ENCODE measurements at places on chromosomes 5 and 9. TPM values are rescaled to one million over a fixed set of nuclear protein-coding genes. Genes with fewer than 3 reads are reported as not detected.

GFI1B gene
- total RNA-seq: not detected

- H3K4me1 ChIP-seq: no peaks in the 10 kb centered on the region
- no peak overlapping the region for H3K27ac ChIP-seq
- DNase-seq: no peak
- H3K4me3 ChIP-seq: no peak overlapping the region
- H3K27me3 ChIP-seq: no peaks in the 10 kb centered on the region
- H3K36me3 ChIP-seq: no peaks in the 10 kb centered on the region
These were observed 720.7 kb upstream of the CTNND2 start for GRCh38 chr5:12624776-12625560.

GRCh38 chr9:20557890-20558565 is 64.3 kb downstream of the MLLT3 start:
- H3K36me3 ChIP-seq: no peaks in the 10 kb centered on the region
- no peak overlapping the region for H3K4me3 ChIP-seq
- no peak overlapping the region for H3K27ac ChIP-seq
- no peak for DNase-seq
- no peaks in the 10 kb centered on the region for H3K4me1 ChIP-seq
- H3K27me3 ChIP-seq: no peaks in the 10 kb centered on the region

SMC5 gene
- total RNA-seq: 11.4 TPM

GPR21 gene
- 1.4 TPM for total RNA-seq

DNA sequence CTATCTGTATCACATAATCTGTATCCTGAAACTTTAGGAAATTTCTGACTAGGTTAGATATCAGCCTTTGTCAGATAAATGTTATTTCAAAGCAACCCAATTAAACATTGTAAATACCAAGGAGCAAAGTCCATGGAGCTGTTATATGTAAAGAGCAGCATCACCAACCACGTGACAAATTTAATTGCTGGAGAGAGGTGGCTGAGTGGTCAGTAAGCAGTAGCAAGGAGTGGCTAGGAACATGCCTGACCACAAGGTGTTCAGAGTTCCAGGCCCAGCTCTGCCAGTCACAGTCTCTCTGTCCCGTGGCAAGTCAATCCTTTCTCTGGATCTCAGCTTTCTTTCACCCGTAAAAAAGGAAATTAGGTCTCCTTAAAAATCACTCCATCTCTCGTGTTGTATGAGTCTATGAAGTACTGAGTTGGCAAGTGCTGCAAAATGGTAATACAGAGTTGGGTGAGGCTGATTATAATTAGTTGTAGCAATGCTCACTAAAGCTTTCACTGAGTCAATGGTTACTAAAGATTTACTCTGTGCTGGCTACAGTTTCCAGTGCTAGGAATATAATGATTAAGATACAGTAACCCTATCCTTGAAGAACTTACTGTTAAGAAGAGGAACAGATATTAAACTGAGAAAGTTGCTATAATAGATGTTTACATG is 166.1 kb downstream of the GNAQ start:
- H3K4me1 ChIP-seq: no peaks in the 10 kb centered on the region
- H3K27me3 ChIP-seq: no peaks in the 10 kb centered on the region
- H3K4me3 ChIP-seq: no peak overlapping the region
- H3K27ac ChIP-seq: no peak overlapping the region
- DNase-seq: no peak

GRCh38 chr9:11335011-11335410 is 722.2 kb upstream of the PTPRD start:
- H3K27ac ChIP-seq: no peak overlapping the region
- DNase-seq: no peak
- no peaks in the 10 kb centered on the region for H3K27me3 ChIP-seq
- no peak overlapping the region for H3K4me3 ChIP-seq
- no peaks in the 10 kb centered on the region for H3K36me3 ChIP-seq

DNA sequence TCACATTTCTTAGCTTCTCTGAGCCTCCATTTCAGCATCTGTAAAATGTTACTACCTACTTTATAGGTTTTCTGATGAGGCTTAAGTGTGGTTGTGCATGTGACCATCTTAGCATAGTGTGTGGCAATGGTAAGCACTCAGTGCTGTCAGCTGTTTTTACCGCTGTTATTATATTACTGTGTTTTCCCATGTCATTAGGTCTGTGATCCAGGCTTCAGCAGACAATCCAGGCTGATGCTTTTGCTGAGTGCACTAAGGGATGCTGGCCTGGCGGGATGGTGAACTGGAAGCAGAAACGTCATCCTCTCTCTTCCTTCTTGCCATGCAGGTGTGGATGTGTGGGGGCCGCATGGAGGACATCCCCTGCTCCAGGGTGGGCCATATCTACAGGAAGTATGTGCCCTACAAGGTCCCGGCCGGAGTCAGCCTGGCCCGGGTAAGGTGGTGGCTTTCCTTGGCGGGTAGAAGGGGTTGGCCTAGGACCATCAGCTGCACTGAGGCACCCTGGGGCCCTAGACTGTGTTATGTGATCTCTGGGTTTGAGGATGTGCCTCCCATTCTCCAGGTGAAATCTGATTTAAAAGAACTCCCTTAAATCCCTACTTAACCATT is 41.9 kb upstream of the SAP30L start:
- no peaks in the 10 kb centered on the region for H3K27me3 ChIP-seq
- H3K4me3 ChIP-seq: no peak overlapping the region
- no peak for DNase-seq
- H3K36me3 ChIP-seq: no peaks in the 10 kb centered on the region
- H3K27ac ChIP-seq: no peak overlapping the region

DNA sequence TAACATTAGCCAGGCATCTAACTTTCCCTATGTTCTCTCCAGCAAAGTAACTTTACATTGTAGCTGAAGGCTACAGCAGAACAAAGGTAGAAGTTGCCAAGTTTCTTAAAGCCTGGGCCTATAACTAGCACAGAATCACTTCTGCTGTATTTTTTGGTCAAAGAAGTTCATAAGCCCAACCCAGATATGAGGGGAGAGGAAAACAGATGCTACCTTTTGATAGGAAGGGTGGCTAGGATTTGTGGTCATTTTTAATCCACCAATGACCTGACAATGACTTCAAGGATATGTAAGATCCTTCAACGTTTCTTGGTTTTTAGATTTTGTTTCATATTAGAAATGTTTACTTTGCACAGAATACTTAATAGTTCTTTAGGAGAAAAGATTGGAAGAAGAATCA is 64.2 kb upstream of the RANBP3L start:
- no peaks in the 10 kb centered on the region for H3K4me1 ChIP-seq
- H3K4me3 ChIP-seq: no peak overlapping the region
- no peak overlapping the region for H3K27ac ChIP-seq
- H3K36me3 ChIP-seq: no peaks in the 10 kb centered on the region

PLEKHG4B gene
- 0.08 TPM for total RNA-seq

- H3K27ac ChIP-seq: no peak overlapping the region
- H3K4me1 ChIP-seq: no peaks in the 10 kb centered on the region
- no peaks in the 10 kb centered on the region for H3K27me3 ChIP-seq
- DNase-seq: no peak
- no peaks in the 10 kb centered on the region for H3K36me3 ChIP-seq
- H3K4me3 ChIP-seq: no peak overlapping the region
These were observed 883.1 kb downstream of the CDH18 start for GRCh38 chr5:19104948-19105347.

GRCh38 chr5:76351577-76351976 is 51.5 kb upstream of the IQGAP2 start:
- H3K27me3 ChIP-seq: no peaks in the 10 kb centered on the region
- no peak overlapping the region for H3K4me3 ChIP-seq
- no peaks in the 10 kb centered on the region for H3K36me3 ChIP-seq
- no peak for DNase-seq
- no peaks in the 10 kb centered on the region for H3K4me1 ChIP-seq

NFIL3 gene
- total RNA-seq: 21.2 TPM

ASPN gene
- total RNA-seq: 3.9 TPM

- no peak overlapping the region for H3K4me3 ChIP-seq
- H3K27me3 ChIP-seq: no peaks in the 10 kb centered on the region
These were observed 240.5 kb upstream of the CCNH start for GRCh38 chr5:87653242-87653641.

DNA sequence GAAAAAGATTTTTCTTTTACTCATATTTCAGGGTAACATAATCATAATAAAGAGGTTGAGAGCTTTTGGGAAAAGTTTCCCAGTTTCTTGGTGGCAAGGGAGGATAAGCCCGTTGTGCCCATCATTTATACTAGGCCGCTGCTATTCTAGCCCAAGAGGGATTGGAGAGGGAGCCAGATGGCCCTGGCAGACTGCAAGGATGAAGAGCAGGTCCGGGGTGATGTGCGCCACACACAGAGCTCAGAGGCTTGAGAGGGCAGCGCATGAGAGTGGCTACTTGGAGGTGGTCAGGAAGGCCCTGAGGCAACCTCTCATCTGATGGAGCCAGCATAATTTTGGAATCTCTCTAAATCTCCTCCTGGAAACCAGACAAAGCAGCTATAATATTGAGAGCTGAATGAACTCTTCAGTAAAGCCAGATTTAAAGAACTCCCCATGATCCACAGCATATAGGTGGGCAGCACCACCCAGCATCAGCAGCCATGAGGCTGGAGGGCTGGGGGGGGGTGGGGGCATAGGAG is 110.1 kb downstream of the MED27 start:
- DNase-seq: no peak
- H3K27ac ChIP-seq: no peak overlapping the region
- H3K36me3 ChIP-seq: no peaks in the 10 kb centered on the region
- no peak overlapping the region for H3K4me3 ChIP-seq
- H3K27me3 ChIP-seq: no peaks in the 10 kb centered on the region

DNA sequence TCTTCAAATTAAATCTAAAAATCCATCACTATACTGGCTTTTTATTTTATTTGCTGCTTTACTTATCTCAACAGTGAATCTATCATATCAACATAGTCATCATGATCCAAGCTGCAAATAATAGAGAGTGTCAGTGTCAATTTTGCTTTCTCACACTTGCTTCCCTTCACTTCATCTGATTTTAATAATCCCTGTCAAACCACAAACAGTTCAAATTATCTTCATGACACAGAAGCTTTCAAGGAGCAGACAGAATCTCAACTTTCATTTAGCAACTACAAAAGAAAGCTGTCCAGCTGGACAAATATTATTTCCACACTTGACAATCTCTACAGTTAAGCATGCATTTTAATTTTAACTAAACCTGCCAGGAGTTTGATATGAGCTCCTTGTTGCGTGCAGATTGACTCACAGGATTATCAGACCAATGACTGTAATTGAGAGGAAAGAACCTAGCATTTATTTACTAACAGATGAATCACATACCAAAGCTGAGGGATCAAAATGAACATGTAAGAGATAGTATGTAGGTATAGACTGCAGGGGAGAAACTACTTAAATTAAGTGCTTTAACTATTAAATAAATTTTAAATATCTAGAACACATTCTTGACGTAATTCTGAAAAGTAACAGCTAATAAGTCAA is 56.0 kb downstream of the KIAA0825 start:
- DNase-seq: no peak
- H3K27me3 ChIP-seq: no peaks in the 10 kb centered on the region
- H3K27ac ChIP-seq: no peak overlapping the region
- no peak overlapping the region for H3K4me3 ChIP-seq
- H3K4me1 ChIP-seq: no peaks in the 10 kb centered on the region

GRCh38 chr9:123927625-123928532 is 2.0 kb downstream of the DENND1A start:
- H3K4me3 ChIP-seq: no peak overlapping the region
- peak overlapping the region; percentile 18 for H3K27ac ChIP-seq
- no peaks in the 10 kb centered on the region for H3K27me3 ChIP-seq
- no peaks in the 10 kb centered on the region for H3K4me1 ChIP-seq

PTGES gene
- 2.6 TPM for total RNA-seq

- no peaks in the 10 kb centered on the region for H3K4me1 ChIP-seq
- DNase-seq: peak; percentile 66
- no peaks in the 10 kb centered on the region for H3K27me3 ChIP-seq
- H3K4me3 ChIP-seq: no peak overlapping the region
- no peaks in the 10 kb centered on the region for H3K36me3 ChIP-seq
- peak overlapping the region; percentile 54 for H3K27ac ChIP-seq
These were observed 43.0 kb upstream of the HTR4 start for GRCh38 chr5:148697180-148697808.

SHROOM1 gene
- 3.2 TPM for total RNA-seq

DNA sequence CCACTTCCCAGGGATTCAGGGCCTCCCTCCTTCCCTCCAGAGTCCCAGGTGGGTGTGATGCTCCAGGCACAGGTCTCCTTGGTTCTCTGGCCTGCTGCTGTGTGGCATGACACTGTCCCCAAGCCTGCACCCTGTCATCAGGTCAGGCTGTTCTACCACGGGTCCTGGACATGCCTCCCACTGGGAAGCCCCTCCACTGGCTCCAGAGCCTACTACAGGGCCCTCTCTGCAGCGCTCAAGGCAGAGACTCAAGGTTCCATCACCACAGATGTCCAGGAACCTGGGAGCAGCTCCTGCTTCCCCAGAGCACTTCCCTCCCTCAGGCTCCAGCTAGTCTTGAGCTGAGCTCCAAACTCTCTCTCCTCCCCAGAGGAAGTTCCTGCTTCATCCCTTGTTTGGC is 237.3 kb downstream of the PBX3 start:
- H3K27ac ChIP-seq: no peak overlapping the region
- H3K4me3 ChIP-seq: no peak overlapping the region
- H3K36me3 ChIP-seq: no peaks in the 10 kb centered on the region
- H3K27me3 ChIP-seq: no peaks in the 10 kb centered on the region
- H3K4me1 ChIP-seq: no peaks in the 10 kb centered on the region

DNA sequence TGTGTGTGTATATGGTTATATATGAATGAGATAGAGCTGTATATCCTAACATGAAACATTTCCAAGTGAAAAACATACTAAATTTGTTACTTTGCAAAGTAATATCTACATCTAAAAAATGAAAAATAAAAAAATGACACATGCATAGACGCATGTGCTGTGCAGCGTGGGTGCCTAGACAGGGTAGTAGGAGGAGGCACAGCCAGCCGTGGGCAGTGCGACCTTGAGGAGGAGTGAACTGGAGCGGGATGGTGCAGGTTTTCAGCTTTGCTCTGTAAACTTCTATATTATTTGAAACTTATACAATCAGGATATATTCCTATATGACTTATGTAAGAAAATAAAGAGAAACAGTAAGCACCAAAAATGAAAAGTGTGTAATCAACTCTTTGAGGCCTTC is 15.0 kb upstream of the GLRX start:
- peak; percentile 52 for DNase-seq
- no peak overlapping the region for H3K4me3 ChIP-seq
- H3K27me3 ChIP-seq: no peaks in the 10 kb centered on the region
- no peaks in the 10 kb centered on the region for H3K36me3 ChIP-seq
- H3K27ac ChIP-seq: peak overlapping the region; percentile 92
- peaks cover 24% of the 10 kb centered on the region for H3K4me1 ChIP-seq

SLC34A3 gene
- total RNA-seq: not detected

- DNase-seq: no peak
- no peaks in the 10 kb centered on the region for H3K27me3 ChIP-seq
- no peak overlapping the region for H3K4me3 ChIP-seq
- no peak overlapping the region for H3K27ac ChIP-seq
- H3K36me3 ChIP-seq: no peaks in the 10 kb centered on the region
These were observed 40.7 kb upstream of the RAD23B start for GRCh38 chr9:107242073-107243030.

ANKRD55 gene
- total RNA-seq: not detected

GRCh38 chr5:139664727-139665351 is 16.7 kb downstream of the CXXC5 start:
- H3K36me3 ChIP-seq: no peaks in the 10 kb centered on the region
- peak overlapping the region; percentile 94 for H3K27ac ChIP-seq
- DNase-seq: no peak
- no peak overlapping the region for H3K4me3 ChIP-seq
